ENCODE measurements at places on chromosomes 6 and 20. TPM values are rescaled to one million over a fixed set of nuclear protein-coding genes. Genes with fewer than 3 reads are reported as not detected.

Gene ULBP3
- total RNA-seq: 3.1 TPM

Gene LST1
- 86.5 TPM for total RNA-seq

Gene GPR6
- not detected for total RNA-seq

Gene MOG
- total RNA-seq: not detected

Gene ITPA
- total RNA-seq: 62.4 TPM

Gene PTGIS
- 61.3 TPM for total RNA-seq

Gene CLPSL1
- total RNA-seq: not detected

DNA sequence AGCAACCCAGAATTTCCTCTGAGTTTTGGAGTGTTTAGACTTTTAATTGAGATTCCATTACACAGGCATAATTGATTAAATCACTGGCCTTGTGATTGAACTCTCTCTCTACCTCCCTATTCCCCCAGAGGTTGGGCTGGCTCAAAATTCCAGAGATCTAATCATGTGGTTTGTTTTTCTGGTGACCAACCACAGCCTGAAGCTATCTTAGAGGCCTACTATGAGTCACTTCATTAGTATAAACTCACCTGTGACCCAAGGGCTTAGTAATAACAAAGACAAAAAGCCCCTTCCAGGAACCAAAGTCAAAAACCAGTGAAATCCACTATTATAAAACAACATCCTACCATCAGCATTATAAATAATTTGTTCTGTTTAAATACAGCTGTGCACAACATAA, 992.5 kb upstream of the CITED2 start:
- no peak for DNase-seq

GRCh38 chr20:41049451-41049850, 20.8 kb downstream of the TOP1 start:
- no peak for DNase-seq

- no peak for DNase-seq
Measured at GRCh38 chr6:123263981-123264380, 267.9 kb downstream of the CLVS2 start.

- DNase-seq: no peak
Measured at GRCh38 chr6:30615219-30615957, 1.7 kb downstream of the PPP1R10 start.

DNA sequence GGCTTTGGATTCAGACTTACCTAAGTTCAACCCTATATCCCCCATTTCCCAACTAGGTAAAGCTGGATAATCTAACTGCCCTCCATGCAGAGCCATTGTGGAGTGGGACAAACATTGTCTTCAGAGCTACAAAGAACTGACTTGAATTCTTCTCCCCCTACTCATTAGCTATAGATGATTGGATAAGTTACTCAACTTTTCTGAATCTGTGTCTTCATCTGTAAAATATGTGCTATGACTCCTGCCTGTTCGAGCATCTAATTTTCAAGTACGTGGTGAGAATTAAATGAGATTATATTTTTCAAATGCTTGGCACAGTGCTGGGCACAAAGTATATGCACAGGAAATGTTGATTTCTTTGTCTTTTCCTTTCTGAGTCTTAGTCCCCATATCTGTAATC, 240.3 kb upstream of the TCF21 start:
- DNase-seq: no peak

GRCh38 chr20:63578224-63579016, 4.4 kb upstream of the HELZ2 start:
- no peak for DNase-seq

DNA sequence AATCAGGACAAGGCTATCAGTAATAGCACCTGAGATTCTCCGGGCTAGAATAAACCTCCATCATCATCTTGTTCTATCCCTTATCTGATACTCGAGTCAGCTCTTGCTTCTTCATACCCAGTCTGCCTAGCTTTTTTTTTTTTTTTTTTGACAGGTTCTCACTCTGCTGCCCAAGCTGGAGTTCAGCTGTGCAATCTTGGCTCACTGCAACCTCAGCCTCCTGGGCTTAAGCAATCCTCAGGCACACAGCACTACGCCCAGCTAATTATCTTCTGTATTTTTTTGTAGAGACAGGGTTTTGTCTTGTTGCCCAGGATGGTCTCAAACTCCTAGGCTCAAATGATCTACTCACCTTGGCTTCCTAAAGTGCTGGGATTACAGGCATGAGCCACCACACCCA, 19.5 kb downstream of the SRSF6 start:
- DNase-seq: no peak

- peak; percentile 27 for DNase-seq
Measured at GRCh38 chr6:132333639-132334520, 67.4 kb downstream of the MOXD1 start.

DNA sequence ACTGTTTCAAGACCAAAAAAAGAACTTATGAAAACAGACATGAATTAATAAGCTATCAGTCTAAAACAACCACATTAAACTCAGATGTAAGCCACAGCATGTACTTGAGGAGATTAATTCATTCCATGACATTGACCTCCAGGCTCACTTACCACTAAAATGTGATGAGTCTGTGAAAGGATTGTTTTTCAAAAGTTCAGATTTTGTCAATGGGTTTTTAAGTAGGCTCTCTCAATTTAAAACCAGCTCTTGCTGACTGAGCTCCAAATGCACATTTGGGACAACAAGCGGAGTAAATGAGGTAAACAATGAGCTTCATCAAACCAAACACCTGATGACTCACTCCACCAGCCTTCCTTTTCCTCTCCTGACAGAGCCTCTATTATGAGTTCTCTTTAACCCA, 197.0 kb downstream of the SIM1 start:
- no peak for DNase-seq

GRCh38 chr6:158607411-158608170, 37.0 kb downstream of the DYNLT1 start:
- no peak for DNase-seq

DNA sequence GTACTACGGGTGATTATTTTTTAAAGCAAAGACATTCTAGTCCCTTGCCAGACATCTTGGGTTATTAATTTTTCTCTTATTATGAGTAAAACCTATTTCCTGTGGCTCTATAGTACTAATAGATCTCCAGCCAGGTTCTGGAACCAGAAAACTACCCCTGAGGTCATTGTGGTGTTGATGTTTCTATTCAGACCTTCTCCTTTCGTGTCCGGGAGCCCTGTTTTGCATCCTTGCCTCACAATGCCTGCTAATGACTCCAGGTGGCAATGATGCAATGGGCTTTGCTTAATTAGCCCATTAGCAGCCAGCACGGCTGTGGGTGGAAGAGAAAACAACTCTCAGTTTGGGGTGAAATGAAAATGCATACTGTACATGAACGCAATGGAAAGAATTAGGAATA, 62.9 kb upstream of the ARG1 start:
- DNase-seq: no peak

GRCh38 chr6:21666201-21666691, 72.7 kb downstream of the SOX4 start:
- no peak for DNase-seq

DNA sequence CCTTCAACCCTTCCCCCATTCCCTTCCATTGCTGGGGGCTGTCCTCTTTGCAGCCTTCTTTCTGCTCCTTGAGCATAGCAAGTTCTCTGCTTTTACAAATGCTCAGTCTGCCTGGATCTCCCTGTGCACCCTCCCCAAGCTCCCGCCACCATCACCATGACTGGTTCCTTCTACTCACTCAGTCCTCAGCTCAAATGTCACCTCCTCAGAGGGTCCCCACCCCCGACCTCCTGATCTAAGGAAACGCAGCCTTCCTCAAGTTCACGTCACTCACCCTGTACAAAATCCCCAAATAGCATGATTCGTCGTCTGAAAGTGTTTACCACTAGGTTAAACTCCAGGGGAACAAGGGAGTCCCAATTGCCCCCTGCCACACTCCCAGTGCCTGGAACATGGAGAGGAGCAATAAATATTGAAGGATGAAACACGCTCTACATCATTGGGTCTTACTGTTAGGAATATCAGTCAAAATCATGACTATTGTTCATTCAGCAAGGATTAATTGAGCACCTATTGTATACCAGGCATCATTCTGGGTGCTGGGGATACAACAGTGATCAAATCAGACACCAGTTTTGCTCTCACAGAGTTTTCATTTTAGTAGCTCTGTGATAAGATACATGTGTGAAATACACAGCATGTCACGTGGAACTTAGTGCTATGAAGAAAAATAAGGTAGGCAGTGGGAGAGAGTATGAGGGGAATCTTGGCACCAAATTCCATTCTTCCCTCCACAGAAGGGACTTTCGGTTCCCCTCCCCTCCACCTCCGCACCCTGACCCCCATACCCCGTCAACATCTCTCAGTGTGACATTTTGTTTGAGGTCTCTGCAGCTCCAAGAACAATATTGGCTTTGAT, 15.6 kb downstream of the TP53RK start:
- DNase-seq: no peak

GRCh38 chr6:50826803-50827202, 8.1 kb downstream of the TFAP2B start:
- no peak for DNase-seq

DNA sequence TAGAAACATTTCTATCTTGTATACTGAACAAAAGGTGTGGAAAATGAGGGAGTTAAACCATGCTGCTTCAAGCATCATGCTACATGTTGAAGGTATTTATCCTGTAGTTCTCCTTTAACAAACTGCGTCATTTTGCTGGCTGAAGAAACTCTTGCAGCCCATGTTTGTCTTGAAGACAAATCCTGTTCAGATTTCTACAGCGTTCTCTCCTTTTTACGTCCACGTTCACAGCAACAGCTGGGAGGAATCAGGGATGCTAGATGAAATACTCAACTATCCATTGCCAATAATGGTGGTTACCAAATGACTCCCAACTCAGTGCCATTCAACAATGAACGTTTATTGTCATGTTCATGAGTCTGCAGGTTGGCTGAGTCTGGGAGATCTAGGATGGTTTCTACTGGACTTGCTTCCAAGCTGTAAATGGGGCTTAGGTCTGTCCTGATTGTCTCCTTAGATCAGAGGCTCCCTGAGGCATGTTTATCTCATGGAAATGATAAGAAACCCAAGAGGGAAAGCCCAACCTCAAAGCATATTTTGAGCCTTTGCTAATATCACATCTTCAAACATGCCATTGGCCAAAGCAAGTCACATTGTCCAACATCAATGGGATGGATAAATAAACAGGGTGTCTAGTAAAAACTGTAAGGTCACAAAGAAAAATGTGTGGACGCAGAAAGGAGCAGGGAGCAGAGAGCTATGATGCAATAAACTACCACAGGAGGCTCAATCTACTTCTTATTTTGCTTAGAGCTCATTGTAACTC, 2.7 kb upstream of the PLCB1 start:
- DNase-seq: no peak

DNA sequence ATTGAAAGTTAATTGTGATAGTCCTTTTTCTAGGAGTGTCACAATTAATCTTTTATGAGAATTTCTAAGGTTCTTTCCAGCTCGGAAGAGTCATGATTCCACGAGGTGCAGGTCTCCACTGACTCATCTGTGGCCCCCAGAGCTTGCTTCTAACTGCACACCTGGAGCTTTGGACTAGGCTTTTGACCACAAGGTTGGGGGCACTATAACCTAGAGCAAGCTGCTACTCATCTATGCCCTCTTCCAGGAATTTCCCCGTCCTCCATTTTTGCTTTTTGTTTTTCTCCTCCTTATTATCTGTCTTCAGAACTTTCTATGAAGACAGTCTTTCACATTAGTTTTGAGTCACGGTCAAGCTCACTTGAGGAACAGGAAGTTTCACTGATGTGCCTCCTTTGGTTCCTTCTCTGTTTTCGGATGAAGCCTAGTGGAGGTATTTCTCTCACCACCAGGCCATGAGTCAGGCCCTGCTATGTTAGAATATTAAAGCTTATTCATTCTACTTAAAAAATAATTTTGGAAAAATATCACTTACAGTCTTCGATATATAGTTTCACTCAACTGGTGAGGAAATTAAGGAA, 119.2 kb upstream of the INSM1 start:
- DNase-seq: no peak

DNA sequence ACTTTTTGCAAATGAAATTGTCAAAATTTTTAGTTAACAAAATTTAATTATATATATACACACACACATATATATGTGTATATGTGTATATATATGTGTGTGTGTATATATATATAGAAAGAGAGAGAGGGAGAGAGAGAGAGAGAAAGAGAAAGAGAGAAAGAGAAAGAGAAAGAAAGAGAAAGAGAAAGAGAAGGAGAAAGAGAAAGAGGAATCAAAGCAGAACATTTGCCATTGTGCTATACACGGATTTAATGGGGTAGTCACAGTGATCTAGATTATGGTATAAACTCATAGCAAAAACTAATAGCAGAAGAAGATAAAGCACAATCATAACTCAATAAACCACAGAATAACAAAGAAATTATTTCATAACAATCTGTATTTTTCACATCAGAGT, 126.7 kb downstream of the DST start:
- DNase-seq: no peak

DNA sequence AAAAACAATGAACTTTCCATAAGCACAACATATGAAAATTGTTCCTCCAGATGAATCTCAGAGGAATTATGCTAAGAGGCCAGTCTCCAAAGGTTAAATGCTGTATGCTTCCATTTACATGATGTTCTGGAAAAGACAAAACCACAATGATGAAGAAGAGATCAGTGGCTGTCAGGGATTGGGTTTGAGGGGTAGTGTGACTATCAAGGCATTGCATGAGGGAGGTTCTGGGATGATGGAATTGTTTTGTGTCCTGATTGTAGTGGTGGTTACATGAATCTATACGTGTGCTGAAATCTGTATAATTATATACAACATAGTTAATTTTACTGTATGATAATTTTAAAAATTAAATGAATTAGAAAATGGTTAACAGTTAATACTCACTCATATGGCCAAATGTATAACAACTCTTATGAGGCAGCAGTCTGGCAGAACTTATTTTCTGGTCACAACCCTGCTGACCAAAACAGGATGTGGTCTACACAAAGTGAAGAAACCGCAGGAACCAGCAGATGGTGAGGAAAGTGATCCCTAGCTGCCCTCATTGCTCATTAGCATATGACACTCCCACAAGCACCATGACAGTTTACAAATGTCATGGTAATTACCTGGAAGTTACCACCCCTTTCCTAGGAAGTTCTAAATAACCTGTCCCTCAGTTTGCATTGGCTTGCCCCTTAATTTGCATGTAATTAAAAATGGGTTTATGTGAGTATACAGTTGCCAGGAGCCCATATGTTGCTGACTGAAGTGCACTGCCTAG, 31.9 kb downstream of the NSFL1C start:
- DNase-seq: no peak

GRCh38 chr6:42690151-42690702, 32.2 kb downstream of the PRPH2 start:
- DNase-seq: no peak

- no peak for DNase-seq
Measured at GRCh38 chr6:90859612-90860011, 272.7 kb upstream of the MAP3K7 start.
